Head of caudate nucleus (tissue), 42 donors: ENCODE measurements at places on chromosomes 6 and 20.
A peak's percentile ranks its signal among the peaks of the same experiment; 100 is the strongest.

DNA sequence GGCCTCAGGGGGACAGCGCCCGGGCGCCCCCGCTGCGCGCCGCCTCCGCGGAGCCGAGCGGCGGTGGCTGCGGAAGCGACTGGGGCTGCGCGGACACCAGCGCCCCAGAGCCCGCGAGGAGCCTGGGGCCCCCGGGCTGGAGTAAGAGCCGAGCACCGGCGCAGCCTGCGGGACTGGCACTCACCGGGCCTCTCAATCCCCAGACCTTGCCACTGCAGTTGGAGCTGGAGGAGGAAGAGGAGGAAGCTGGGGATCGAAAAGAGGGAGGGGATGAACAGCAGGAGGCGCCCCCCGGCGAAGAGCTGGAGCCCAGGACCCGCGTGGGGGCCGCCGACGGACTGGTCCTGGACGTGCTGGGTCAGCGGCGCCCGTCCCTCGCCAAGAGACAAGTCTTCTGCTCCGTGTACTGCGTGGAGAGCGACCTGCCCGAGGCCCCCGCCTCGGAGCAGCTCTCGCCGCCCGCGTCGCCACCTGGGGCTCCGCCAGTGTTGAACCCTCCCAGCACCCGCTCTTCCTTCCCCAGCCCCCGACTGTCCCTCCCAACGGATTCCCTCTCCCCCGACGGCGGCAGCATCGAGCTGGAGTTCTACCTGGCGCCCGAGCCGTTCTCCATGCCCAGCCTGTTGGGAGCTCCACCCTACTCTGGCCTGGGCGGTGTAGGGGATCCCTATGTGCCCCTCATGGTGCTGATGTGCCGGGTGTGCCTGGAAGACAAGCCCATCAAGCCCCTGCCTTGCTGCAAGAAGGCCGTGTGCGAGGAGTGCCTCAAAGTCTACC, 590 bp downstream of the RNF217 start:
- peak; percentile 44 for DNase-seq

GRCh38 chr20:35490736-35491181, 35.4 kb downstream of the CEP250 start:
- peak; percentile 47 for DNase-seq

GRCh38 chr20:59831024-59831915, 102.2 kb downstream of the SYCP2 start:
- DNase-seq, result no peak

- no peak for DNase-seq
Measured at GRCh38 chr20:50799176-50799889, 4.5 kb downstream of the BCAS4 start.

DNA sequence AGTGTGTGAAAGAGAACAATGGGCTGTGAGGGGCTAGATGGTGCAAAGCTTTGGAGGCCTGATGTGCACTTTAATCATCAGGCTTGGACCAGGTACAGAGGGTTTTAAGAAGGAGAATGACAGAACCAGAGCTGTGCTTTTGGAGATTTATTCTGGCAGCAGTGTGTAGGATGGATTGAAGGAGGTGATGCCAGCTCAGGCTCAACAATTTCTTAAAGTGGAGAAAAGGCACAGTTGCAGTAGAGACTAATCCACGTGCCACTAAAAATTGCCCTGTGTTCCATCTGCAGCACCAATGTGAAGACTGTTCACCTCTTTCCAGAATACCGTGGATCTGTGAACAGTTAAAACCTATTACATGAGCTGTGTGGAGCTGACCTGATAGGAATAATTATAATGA, 134.7 kb downstream of the FUT9 start:
- no peak for DNase-seq

GRCh38 chr6:157769776-157770426, 53.1 kb upstream of the SNX9 start:
- no peak for DNase-seq

DNA sequence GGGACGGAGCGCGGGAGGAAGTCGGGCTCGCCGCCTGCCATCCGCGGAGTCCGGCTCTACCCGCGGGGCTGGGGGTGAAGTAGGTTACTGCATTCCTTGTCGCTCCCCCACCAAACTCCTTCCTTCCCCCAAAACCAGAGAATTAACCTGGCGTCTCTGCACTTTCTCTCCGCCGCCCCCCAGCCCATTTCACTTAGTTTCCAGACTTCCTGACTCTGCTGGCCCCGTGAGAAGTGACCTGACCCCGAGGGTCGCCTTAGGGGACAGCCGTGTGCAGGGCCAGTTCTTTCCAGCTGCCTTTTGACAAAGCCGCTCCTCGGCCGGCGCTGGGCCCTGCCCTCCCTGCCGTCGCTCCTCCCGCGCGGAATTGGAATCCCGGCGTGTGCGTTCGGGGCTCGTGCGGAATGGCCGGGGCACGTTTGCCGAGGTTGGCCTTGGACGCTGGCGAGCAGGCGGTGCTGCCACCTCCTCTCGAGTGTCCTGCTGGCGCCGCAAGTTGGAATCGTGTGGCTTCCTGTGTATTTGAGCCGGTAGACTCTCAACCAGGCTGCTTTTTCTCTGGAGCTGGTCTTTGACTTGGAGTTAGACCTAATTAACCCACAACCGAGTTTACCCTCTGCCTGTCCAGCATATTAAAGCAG, 650 bp downstream of the DCBLD1 start:
- DNase-seq, result peak; percentile 27

DNA sequence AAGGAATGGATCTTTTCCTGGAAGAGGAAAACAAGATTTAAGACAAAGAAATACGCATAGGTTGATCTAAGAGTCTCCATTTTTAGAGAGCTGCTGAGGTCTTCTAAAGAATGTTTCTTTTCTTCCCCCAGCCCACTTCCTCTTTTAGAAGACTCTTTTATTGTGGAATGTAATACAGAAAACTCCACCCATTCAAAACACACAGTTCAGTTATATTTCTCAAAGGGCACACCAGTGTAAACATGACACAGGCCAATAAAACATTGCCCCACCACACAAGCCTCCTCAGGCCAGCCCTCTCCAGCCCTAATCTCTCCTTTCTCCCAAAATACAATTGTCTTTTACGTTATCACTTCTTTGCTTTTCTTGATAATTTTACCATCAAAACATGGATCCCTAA, 42.8 kb downstream of the SLC35B3 start:
- no peak for DNase-seq

DNA sequence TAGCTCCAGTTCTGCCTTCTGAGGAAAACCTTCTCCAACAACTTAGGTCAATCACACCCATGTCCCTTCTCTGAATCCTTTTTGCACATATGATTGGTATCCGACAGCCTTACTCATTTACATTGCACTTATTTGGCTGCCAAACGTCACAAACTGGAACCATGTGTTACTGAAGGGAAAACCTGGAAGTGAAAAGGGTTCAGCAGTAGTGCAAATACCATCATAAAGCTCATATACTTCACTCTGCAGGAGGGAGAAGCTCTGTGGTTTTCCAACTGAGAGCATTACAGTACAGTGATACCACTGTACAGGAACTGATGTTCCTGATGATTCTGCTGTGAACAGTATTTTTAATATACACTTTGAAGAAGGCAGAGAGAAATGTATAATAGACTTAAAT, 87.8 kb downstream of the SLC16A10 start:
- DNase-seq, result no peak

DNA sequence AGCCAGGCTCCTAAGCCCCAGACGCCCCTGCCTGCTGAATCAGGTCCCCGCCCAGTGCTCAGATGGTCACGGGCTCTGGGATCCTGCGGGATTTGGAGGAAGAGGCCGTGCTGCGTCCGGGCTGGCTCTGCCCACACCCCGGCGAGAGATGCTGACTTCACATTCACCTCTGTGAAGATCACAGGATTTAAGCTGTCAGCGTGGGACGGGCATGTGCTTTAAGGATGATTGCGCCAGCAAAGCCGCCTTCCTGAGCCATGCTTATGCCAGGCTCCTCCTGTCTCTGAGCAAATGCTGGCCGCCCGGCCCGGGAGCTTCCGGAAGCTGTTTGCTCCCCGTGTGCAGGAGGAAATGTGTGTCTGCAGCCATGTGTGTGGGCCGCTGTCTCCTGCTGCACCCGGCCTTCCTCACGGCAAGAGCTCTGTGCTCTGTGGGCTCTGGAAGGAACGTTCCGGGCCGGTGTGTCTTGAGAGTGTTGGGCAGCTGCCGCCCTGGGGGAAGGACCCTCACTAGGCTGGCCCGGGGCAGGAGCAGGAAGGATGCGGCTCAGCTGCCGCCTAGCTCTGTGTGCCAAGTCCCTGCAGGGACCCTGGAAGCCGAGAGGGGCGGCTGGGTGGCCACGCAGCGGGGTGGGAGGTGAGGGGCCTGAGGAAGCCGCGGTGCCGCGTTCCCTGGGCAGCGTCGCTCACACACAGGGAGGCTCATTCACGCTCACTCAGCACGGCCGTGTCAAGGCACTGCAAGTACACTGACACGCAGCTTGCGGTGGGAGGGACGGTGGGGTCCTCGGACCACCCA, 19.0 kb upstream of the BHLHE23 start:
- DNase-seq, result peak; percentile 43
